ENCODE measurements at places on chromosomes 1 and 21. TPM values are rescaled to one million over a fixed set of nuclear protein-coding genes. Genes with fewer than 3 reads are reported as not detected.

The PCP4 gene
- total RNA-seq: 18.1 TPM

DNA sequence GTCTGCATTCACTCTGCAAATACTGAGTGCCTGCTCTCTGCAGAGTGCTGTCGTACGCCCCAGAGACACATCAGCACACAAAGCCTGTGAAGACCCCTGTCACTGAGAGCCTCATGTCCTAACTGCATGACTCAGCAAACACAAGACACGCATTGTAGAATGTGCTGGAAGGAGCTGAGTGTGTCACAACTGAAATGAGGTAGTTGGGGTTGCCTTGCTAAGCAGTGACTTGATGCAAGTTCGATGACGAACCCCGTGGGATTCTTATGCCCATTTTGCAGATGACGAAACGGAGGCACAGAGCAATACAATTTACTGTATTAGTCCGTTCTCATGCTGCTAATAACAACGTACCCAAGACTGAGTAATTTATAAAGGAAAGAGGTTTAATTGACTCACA lies 65.1 kb downstream of the RIPK4 start:
- no peak for DNase-seq

DNA sequence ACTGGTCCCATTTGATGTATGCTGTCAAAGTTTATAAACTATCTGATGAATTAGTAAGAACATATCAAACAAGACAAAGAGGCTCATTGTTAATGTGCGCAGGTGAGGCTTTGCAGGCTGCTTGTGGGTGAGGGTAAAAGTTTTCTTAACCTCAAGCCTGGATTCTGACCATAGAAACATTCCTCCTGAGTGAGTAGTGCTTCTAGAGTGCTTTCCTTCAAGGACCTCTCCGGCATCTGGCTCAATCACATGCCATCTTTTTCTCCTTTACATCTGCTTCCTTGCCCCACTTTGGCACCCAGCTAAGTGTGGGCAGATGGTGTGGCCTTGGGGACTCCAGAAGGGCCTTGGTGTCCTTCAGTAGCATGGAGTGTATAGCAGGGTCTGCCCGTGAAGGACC lies 104.0 kb downstream of the ROR1 start:
- DNase-seq: no peak

GRCh38 chr1:30864681-30865080 lies 43.9 kb downstream of the SDC3 start:
- DNase-seq: no peak

The TMED5 gene
- 43.0 TPM for total RNA-seq

DNA sequence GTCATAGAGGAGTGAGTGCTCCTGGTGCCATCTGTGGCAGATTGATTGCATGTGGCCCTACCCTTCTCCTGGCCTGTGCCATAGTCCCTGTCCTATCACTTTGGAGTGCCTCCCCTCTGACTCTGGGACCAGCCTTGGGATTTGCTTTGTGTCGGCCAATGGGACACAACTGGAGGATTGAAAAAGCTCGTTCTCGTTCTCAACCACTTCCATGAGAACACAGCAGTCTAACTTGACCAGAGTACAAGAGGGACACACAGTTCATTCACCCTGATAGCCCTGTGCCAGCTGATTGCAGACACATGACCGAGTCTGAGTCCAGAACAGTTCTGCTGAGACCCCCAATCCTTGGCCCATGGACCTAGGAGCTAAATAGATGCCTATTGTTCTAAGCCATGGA lies 47.8 kb downstream of the C1orf198 start:
- no peak for DNase-seq

DNA sequence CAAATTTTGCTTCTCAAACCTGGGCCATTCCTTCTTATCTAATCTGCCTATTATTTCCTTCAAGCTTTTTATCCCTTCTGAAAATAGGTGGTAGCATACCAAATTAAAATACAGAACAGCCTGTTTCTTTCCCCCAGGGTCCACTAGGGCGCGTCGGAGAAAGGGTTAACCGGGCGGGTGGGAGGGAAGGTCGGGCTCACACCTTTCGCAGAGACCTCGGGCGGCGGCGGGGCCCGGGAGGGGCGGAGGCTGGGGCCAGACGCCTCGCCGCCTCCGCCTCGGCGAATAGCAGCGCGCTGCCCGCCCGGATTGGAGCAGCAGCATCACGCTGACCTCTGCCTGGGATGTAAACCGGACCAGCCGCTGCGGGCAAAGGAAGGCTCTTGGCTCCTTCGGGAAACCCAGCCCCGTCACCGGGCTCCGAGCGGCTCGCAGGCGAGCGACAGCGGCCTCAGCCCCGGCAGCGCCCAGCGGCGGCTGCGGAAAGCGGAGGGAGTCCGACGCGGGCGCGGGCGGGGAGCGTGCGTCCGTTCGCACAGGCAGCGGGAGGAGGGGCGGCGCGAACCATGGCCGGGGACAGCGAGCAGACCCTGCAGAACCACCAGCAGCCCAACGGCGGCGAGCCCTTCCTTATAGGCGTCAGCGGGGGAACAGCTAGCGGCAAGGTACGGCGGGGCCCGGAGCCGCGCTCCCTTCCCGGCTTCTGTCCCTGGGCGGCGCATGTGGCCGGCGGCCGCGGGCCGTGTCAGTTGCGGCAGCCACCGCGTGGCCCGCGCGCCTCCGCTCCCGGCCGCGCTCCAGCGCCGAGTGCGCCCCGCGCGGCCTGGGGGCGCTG lies at the start of gene UCK2:
TSS of gene UCK2 (plus strand) at position 347 of the 835 bp plus-strand sequence. CDS start at position 567, 220 bp downstream.
- DNase-seq: peak; percentile 61

The CHI3L1 gene
- total RNA-seq: 0.13 TPM

DNA sequence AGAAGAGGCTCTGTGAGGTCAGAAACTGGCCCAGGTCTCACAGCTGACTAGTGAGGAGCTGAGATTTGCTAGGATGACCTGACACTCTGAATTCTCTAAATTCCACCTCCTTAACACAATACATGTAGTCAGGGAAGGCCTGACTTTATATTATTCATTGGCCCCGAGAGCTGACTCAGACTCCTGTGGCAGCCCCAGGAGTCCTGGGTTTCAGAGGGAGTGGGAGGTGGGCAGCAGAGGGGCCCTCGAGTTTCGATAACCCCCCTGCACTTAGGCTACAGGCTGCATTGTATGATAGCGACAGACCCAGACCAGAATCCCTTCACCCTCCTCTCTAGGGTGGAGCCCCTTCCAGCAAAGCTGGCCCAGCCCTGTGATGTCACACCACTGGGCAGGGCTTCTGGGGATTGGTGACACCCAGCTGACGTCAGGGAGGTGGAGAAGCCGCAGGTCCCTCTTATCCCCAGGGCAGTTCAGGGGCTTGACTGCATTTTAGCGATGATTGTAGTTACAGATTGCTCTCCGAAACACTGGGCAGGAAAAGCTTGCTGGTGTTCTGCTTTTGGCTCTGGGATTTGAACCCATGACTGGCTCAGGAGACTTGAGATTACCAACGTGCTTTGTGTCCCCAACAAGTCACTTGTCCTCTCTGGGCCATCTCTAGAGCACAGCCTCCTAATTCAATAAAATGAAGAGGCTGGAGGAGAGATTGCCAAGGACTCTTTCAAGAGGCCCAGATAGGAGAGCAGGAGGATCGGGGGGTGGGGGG lies 17.0 kb upstream of the GPR37L1 start:
- DNase-seq: peak; percentile 76

- no peak for DNase-seq
Observed at GRCh38 chr1:96722958-96723357, 1.4 kb downstream of the PTBP2 start.

The TRIM46 gene
- 6.3 TPM for total RNA-seq

The TNFRSF8 gene
- total RNA-seq: 0.53 TPM

DNA sequence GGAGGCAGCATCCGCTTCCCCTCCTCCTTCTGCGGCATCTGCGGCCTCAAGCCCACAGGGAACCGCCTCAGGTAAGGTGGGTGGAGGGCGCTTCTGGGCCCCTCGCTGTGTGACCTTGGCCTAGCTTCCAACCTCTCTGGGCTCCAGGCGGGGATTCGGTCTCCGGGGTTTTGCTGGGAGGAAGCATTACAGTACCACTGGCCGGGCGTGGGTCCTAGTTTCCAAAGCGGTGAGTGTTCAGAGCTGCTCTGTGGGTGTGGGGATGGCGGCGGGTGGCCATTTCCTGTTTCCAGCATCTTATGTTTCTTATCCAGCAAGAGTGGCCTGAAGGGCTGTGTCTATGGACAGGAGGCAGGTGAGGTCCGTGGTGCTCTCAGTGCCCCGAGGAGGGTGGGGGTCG lies 11.6 kb downstream of the FAAH start:
- no peak for DNase-seq

DNA sequence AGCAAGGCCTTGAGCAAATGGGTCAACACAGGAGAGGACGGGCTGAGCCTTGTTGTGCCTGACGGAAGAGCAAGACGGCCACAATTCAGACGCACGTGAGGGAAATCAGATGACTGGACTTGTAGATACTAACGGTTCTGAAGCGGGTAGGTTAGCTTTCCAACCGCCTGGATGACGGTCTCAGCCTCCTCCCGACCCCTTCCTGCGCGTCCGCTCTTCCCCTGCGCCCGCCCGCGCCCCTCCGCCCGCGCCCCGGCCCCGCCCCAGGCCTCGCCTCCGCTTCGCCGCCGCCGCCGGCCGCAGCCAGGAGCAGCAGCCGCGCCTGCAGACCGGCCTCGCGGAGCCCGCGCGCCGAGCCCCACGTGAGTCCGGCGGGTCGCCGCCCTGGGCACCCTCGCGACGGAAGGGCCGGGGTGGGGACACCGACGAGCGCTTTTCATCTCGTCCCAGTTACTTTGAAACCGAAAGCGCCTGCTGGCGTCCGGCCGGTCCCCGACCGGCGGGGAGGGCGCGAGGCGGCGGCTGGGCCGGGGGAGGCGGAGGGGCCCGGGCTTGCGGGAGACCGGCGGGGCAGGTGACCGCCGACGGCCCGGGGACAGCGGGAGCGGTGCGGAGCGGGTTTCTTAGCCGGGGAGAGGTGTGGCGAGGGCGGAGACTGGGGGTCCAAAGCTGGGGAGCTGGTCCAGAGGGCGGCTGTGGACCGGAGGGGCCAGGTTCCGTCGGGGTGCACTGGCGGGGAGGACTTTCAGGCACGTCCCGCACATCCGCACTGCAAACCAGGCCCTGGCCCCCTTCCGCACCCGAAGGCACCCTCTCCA lies at the start of gene TRAF5:
TSS of gene TRAF5 (plus strand) at position 306 of the 818 bp plus-strand sequence. CDS start 26,407 bp downstream, outside the sequence.
- peak; percentile 48 for DNase-seq

The LCE1D gene
- total RNA-seq: not detected

DNA sequence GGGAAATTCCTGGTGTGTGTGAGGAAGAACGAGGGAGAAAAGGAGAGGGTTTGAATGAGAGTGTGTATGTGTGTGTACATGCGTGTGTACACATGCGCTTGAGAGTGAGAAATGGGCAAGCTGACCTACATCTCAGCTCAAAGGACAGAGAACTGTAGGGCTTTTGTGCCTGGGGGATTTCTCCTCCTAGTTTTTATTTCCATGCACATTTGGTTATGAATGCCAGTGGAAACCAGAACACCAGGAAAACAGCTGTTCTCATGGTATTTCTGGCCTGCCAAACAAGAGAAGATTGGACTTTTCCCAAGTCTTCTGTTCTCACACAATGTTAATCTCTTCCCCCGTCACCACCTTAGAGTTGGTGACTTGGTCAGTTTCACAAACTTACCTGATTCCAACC lies 45.2 kb downstream of the SLC44A3 start:
- DNase-seq: no peak

DNA sequence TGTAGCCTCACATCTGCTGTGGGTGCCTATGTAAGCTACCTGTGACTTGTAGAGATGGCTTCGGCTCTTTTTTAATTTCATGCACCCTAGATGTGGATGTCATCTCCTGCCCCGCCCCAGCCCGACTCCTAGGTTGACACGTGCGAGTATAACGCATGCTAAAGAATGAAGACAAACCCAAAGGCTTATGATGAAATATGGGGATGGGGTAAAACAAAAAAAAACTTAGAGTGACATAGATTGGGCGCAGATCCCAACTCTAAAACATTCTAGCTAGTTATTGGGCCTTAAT lies 613 bp upstream of the ERO1B start:
- DNase-seq: no peak

- no peak for DNase-seq
Observed at GRCh38 chr1:205961991-205962820, 18.9 kb upstream of the SLC26A9 start.

DNA sequence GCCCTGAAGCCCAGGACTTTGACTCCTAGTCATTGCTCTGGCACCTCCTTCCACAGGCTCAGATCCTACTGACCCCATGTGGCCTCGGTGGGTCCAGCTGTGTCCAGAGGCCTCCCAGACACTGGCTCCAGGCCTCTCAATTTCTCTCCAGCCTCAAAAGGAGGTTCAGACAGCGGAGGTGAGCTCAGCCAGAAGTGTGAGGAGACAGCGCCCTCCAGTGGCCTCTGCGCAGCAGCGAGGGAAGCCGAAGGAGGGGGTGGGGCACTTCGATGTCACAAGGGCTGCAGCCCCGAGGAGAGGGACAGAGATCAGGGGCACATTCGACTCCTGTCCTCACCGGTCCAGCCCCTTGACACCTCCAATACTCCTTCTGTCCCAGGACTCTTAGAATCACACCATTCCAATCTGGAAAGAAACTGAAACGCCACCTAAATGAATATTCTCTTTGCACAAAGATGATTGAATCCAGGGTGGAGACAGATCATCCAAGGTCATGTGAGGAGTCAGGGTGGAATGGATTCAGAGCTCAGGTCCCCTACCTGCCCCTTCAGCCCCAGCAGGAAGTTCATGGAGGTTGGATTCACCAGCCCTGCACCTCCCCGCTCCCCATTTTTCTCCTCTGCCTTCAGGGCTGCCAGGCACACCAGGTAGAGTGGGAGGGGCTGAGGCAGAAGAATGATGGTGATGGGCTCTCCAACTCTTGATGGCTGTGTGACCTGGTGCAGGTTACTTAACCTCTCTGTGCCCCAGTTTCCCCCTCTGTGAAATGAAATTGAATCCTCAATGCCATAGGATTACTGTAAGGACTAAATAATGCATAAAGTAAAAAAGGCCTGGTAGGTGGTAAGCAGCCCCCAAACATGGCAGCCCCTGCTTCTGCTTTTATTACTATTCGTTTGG lies 34.8 kb upstream of the ZBTB40 start:
- DNase-seq: peak; percentile 75

- DNase-seq: no peak
Observed at GRCh38 chr21:42036313-42036712, 26.2 kb upstream of the ZBTB21 start.

DNA sequence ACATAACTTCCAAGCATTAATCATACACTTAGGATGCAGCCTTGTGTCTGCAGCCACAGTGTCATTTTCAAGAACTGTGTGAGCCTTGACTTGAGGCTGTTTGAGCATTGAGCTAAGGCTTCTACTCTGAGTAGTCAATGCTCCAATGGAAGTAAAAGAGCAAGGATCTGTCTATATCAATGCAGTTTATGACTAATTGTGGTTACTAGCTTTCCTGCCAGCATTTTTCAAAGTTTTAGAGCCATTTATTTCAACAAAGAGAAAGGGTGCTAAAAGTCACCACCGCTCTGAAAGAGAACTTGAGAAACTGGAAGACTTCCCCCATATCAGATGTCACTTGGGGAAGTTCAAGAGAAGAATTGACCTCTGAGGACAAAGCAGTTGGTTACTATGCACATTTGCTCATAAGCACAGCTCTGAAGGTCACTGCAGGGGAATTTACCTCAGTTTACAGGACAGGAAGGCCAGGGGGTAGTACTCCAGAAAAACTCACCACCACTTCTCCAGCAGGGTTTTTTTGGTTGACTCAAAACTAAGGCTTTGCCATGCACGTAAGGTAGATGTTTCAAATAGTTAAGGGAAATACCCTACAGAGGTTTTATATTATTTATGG lies 24.5 kb upstream of the RGS1 start:
- DNase-seq: no peak

All from mesothelial cell of epicardium (in vitro differentiated cells).